Brain pericyte (primary cell): ENCODE measurements at places on chromosomes 2 and 18.

DNA sequence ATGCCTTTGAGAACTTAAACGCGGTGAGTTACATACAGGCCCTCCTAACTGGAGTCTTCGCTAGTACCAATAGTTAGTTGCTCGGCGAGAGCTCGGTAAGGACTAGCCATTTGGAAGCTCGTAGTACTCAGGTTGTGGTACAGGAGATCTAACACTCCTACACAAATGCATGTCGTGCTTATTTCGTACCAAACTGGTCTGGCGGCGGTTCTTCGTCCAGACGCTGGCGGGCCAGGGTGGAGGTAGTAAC, 346 bp upstream of the VRK2 start:
- DNase-seq, result peak; percentile 63

DNA sequence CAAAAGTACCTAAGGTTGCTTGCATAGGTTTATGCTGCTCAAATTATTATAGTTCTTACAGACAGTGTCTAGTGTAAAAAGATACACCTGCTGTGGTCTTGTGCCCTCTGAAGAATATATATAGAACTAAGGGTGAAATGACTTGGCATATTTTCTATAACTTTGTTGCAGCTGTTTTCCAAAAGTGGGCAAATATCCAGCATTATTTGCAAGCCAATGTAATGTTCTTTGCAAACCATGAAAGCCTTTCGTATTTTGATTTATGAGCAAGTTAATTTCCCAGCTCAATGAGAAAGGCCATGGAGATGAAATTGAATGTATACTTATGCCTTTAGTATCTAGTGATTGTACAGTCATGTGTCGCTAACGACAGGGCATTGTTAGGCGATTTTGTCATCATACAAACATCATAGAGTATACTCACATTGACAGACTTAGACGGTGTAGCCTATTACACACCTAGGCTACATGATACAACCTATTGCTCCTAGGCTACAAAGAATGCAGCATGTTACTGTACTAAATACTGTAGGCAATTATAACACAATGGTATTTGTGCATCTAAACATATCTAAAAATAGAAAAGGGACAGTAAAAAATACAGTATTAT, 116.3 kb downstream of the PLCL1 start:
- no peak for DNase-seq

DNA sequence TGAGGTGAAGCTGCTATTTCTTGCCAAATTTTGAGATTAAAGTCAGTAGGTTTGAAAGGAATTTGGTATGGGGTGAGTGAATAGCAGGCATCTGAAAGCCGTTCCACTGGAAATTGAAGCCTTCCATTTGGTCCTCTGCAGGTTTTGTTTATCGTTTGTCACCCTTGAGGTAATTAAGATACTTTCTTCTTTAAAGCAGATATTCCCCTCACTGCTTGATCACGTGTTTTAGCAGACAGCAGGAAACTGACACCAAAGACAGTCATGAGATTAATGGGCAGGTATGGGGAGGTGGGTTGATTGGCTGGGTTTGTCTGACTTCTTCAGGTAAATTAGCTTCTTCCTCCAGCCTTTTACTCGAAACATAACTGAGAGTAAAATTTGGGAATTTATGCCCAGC, 10.7 kb downstream of the LPIN1 start:
- DNase-seq, result no peak

- DNase-seq, result peak; percentile 24
Observed at GRCh38 chr18:54023471-54023870, 201.0 kb downstream of the MBD2 start.

DNA sequence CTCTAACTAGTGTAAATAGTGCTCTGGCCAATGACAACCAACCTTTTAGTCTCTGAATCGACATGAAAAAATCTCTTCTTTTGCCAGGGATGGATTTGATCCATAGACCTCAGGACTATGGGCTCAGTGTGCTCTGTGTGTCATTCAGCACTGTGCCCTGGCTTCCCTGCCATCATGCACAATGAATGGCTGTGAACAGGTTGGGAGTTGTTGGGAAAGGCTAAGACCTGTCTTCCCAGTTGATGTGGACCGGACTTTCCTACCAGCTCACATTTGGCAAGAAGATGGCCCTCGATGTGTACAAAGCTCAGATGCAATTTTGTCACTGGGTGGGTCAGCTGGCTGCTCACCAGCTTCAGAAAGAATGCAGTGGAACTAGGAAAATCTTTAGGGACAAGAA, 26.0 kb upstream of the ARHGAP25 start:
- no peak for DNase-seq

DNA sequence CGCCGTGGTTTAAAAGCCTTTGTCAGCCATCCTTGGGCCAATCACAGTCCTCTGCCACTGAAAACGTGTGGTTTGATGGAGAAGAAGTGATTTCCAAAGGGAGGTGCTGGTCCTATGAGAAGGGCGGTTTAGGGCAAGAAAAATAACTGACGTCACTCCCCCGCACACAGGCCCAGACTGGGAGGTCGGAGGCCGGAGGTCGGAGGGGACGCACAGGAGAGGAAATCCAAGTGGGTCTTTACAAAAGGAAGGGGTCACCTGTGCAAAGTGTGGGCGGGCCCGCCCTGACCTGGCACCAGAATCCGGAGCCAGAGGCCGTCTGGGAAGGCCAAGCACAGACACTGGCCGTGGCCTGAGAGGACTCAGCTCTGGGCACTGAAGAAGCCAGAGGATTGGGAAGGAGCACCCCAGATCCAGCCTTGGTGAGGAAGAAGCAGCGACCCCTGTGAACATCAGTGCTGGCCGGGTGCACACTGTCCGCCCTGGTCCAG, 18.0 kb upstream of the KCNG2 start:
- no peak for DNase-seq
